Putamen (tissue), 1 donor: ENCODE measurements at places on chromosomes 16 and 17.
A peak's percentile ranks its signal among the peaks of the same experiment; 100 is the strongest.

DNA sequence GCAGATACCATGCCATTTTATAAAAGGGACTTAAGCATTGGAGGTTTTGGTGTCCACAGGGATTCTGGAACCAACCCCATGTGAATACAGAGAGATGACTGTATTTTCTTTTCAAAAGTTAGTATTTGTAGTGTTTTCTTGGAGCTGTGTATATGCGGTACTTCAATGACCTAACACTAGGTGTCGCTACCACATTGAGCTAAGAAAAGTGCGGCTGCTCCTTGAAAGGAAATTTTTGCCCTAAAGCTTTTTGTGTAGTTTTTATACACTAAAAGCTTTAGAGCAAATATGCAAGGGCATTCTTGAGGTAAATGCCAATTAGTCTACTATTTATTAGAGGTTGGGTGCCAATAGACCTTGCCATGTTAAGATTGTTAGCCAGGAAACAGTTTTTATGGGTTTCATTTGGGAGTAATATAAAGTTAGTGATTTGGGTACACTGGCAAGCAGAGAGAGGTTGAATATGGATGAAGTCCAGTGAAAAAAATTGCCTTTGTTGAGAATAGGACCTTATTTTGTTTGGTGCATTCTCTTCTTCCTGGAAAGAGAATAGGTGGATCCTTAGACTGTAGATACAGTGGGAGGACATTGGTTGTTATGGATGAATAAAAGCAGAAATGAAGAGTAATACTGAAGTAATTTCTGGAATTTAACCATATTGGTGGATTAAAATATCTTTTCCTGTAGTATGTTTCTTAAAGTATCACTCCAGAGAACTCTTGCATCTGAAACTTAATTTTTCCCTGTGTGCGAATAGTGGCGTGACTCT is 43.3 kb downstream of the BCAS3 start:
- DNase-seq, result peak; percentile 71

GRCh38 chr17:72419866-72420774 is 299.3 kb downstream of the SOX9 start:
- DNase-seq, result no peak

DNA sequence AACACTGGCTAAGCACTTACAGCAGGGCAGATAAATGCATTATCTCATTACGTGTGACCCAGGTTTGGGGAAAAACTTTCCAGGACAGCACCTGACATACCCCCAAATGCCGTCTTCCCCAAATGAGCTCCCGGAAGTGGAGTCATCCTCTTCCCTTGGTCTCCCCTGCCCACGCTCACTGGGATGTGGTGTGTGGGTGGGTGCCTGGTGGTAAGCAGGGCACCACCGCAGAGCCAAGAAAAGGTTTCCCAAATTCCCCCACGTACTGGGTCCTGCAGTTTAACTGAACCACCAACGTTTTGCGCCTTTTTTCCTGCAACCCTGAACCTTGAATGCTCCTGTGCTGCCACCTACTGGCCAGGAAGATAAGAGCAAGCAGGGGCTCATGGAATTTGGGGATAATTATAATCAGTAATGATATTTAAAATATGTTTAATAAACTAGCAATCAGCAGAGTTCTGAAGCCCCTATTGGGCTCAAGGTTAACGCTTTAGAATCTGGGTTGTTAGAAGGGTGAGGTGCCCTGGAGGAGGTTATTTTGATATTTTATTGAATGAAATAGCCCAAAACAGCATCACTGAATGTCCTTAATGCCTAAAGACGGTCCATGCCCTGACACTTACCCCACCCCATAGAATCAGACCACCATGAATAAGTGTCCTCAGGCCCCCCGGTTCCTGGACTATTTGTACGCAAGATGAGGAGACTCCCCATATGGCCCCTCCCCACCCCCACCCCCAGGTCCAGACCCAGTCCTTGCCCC is 8.0 kb downstream of the SPPL2C start:
- DNase-seq, result peak; percentile 65

GRCh38 chr17:41258406-41258805 is 3.2 kb downstream of the KRTAP9-9 start:
- DNase-seq, result no peak
